H54 (cell line): ENCODE measurements at places on chromosomes 11 and 22.

DNA sequence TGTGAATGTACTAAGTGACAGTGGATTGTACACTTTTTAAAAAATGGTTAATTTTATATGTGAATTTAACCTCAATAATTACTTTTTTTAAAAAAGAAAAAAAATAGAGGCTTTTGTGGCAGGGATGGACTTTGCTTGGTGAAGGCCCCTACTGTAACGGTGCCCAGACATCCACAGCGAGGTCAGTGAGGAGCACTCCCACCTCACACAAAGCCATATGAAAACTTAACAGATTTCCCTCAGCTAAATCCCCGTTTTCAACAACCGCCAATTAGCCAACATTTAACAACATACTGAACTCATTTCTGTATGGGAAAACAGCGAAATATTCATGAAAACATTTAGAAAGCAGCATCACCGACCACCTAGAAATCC, 642 bp upstream of the C11orf58 start:
- no peak for DNase-seq

GRCh38 chr11:26916805-26917204, 77.1 kb upstream of the FIBIN start:
- DNase-seq = no peak

- no peak for DNase-seq
Observed at GRCh38 chr11:17740649-17741235, 6.2 kb downstream of the KCNC1 start.

DNA sequence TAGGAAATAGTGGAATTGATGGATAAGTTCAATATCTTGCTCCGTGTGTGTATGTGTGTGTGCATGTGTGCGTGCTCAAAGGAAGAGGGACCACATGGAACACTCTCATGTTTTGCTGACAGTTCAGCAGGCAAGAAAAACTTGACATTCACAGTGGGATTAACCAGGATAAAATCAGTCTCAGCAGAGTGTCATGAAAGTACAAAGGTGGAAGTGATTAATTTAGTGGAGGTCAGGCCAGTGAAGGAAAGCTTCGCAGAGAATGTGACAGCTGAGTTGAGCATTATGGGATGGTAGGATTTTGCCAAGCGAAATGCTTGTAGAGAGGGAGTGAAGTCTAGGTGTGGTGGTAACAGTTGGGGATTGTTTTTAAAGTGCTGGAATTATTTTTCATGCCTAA, 15.7 kb upstream of the FBXO3 start:
- no peak for DNase-seq

DNA sequence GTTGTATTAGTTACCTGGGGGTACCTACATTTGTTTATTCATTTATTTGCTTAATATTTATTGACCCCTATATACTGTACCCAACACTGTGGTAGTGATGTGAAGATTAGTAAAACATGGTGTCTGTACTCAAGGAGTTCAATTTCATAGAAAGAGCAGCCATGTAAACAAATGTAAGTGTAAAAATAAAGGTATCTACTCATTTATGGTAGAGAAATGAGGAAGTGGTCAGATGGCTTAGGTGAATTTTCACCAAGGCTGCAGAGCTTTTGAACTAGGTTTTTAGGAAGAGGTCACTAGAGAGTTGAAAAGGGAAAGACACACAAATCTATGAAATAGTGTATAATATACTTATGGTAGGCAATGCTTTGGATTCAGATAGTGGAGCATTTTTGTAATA, 11.1 kb downstream of the CTR9 start:
- DNase-seq = no peak

DNA sequence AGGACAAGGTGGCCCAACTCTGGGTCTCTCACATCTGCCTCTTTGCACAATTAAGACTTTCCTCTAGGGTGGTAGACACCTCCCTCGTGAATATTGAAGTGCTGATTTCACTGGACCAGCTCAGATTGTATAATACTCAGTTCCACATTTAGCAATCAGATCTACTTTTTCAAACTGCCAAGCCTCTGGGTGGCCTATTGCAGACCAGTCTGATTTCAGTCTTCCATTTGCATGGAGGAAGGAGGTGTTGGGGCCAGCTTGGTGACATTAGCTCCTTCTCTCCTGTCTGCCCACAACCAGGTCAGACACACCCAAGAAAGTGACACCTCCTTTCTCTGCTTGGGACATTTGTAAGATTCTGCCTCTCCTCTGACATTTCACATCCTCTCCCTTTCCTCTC, 78.2 kb downstream of the PPFIBP2 start:
- DNase-seq = no peak

DNA sequence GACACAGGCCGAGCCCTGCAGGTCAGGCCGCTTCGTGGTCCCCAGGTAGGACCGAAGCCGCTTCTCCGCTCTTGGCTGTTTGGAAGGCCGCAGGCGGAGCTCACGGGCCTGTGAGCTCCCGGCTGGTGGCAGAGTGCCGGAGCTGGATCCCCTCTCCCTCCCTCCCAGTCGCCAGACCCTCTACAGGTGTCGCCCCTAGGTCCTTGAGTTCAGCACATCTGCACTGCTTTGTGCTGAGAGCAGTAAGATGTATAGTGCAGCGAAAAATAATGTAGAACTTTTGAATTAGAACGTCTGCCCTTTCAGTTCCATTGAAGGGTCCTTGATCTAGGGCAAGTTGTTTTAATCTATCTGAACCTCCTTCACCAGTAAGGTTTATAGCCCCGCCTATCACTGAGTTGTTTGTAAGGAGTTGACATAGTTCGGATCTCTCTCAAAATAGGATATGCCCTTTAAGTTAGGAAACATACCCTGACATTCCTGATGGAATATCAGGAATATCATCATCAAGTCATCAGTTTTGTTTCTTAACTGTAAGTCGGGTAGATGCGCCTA, 419 bp downstream of the ANKRD49 start:
- DNase-seq = no peak
